Activated T-helper 1 cell treated with anti-CD3 and anti-CD28 coated beads, Interleukin-2, amount 50 U/mL, for 16 hours (primary cell): ENCODE measurements at places on chromosomes 11 and 22.

DNA sequence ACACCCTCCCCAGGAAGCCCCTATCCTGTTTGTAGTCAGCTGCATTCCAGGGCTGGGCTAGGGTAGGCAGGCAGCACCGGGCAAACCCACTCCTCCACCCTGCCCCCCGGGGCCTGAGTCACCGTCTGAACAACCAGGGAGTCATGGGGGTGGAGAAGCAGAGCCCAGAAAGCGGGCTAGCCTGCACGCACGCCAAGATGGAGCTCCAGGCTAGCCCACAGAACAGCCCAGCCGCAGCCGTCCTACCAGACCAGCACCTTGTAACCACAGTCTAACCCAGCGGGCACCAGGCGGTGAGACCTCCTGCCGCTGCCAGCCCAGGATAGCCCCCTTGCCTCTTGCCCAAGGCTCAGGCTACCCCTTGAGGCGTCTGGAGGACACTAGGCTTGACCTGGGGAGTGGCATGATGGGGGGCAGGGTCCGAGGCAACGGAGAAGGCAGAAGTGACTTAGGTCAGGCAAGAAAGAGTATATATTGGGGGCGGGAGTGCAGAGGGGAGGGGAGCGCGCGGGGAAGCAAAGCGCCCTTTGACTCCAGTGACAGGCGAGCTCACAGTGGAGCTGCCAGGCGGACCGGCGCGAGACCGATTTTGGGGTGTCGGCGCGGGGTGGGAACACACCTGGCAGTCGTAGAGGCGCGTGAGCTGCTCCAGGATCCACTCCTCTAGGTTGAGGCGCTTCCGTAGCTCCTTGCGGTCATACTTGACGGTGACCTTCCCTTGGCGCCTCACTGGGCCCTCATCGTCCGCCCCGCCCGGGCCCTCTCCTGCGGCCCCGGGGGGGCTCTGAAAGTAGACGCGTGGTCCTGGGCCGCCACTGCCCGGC is 734 bp downstream of the PPP1R14B start:
- DNase-seq: peak; percentile 39

DNA sequence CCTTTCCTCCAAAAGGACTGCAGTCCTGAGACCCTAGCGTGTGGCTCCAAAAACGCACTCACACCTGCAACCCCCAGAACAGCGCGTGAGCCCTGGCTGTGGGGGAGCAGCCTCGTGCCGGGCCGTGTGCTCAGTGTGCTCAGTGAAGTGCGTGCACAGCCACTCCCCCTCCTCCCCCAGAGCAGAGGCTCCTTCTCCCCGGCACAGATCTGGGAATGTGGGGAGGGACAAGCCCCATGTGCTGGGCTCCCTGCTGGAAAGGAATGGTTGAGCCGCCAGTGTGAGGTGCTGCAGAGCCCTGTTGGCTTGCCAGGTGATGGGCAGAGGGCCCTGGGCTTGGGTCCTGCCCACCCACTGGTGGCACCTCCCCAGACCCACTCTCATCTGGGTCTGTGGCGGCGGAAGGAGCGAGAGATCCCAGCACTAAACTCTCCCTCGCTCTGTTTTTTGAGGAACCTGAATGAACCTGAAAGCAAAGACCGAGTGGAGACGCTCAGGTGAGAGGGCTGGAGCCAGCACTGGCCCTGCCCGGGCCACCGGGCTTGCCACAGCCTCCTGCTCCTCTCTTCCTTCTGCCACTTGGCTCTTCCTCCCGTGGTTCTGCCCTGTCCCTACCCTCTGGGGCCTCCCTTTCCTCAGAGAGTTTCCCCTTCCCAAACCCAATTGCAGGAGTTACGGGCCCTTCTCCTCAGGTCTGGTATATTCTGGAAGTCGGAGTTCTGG is 9.0 kb downstream of the RCOR2 start:
- DNase-seq: no peak

DNA sequence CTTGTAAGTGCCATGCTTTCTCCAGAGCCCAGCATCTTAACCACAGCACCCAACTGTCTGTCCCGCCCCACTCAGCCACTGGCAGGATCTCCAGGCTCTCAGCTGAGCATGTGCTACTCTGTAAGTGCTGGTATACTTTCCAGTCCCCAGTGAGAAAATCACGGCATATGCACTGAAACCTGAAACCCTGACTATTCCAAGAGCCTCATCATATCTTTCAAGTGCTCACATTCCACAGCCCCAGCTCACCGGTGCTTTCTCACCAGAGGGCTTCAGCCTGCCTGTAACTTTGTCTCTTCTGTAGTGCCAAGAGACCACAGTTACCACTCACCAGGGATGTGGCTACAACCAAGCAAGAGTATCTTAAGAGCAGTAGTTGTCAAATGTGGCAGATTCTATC is 24.4 kb upstream of the PAMR1 start:
- DNase-seq: no peak

DNA sequence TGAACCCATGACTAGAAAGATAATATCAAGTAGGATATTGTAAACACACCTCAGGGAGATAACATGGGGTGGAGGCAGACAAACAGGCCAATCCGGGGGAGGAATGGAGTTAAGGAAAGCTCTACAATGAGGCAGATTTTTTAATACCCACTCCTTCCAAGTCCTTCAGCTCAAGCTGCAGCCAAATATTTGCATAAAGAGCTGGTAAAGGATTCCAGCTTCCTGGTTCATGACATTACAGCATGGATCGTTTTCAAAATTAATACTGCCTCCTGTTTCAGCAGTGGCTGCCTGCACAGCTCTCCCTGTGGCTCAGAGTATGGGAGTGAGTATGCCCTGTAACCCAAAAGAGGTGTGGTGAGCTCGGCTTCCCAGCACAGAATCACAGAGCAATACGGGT is 5.1 kb downstream of the POU2AF3 start:
- no peak for DNase-seq

DNA sequence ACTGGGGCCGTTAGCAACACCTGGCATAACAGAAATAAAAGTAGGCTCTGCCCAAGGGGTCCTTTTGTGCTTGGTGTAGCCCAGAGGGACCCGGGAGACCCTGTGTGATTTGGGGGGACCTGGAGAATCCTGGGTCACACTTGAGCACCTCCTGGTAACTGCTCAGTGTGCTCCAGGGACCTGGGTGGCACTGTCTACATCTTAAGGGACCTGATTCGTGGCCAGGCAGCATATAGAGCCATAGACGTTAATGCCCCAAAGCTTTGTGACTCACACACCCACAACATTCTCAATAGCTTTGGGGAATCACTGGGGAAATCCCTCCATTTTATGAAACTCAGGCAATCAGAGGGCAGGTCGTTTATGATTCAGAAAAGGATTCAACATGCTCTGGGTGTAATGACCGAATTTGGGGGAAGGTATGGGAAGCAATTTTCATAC is 3.6 kb upstream of the IGF2 start:
- DNase-seq: no peak

GRCh38 chr22:44445307-44445680 is 52.7 kb downstream of the RTL6 start:
- DNase-seq: no peak

- no peak for DNase-seq
These were observed 338.7 kb downstream of the GUCY1A2 start for GRCh38 chr11:106679581-106679980.

DNA sequence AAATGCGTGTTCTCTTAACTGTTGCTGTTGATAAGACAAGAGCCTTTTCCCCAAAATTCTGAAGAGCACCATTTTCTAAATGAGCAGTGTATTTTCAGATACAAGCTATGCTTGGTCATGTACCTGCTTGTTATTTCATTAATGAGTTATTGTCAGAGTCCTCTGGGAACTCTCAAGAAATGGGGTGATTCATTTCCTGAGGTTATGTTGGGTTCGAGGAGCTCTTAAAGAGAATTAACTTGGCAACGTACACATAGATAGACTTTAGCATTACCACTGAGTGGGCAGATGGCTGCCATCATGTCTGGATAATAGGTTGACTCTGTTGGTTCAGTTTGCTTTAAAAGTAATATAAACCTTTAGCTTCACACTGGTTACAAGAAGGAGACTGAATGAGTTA is 87.9 kb upstream of the SORL1-AS1 start:
- DNase-seq: no peak
